RKO (cell line): ENCODE measurements at places on chromosomes 7 and 10.

DNA sequence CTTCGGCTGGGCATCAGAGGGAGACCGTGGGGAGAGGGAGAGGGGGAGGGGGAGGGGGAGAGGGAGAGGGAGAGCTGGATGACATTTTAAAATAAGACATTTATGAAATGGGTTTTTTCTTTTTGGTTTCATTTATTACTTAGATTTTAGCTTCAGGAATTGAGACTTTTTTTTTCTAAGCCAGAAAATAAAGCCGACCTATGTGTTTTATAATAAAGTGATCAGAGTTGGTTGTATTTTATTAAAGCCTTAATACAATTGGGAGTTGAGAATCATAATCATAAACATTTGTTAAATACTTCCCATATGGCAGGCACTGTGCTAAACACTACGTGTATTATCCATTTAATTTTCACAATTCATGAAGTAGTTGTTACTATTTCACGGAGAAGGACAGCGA is 70.2 kb downstream of the INPP5F start:
- DNase-seq = no peak

- no peak for DNase-seq
Measured at GRCh38 chr10:5921746-5922145, 31.7 kb downstream of the FBH1 start.

DNA sequence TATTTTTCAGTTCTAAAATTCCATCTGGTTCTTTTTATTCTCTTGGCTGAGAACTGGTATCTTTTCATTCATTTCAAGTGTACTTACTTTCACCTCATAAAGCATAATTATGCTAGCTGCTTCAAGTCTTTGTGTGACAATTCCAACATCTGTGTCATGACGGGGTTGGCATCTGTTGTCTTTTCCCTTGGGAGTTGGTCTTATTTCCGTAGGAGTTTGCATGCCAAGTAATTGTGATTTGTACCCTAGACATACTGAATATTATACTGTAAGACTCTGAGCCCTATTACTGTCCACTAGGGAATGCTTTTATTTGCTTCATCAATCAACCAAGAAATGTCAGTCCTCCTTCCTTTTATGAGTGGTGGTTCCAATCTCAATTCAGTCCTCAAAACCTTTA is 24.6 kb upstream of the HUS1 start:
- no peak for DNase-seq

DNA sequence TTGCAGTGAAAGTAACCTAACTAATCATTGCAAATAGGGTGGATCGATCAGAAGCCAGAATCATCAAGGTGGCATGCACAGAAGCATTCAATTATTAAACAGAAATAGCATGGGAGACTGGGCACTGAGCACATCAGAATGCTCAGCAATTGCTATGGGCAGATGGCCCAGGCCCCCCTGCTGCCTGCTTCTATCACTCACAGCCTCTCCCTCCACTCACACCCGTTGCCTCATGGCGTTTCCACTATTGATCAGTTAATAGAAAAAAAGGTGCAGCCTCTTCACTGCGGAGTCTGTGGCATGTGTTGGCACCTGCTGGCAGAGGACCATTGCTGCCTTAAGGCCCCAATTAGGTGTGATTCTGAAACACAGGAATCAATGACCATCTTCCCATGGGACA is 11.2 kb upstream of the HTR5A start:
- no peak for DNase-seq

GRCh38 chr10:85900061-85900460 is 466.5 kb downstream of the GRID1 start:
- DNase-seq = no peak

- no peak for DNase-seq
Measured at GRCh38 chr7:5354460-5355232, 69.0 kb downstream of the TNRC18 start.

GRCh38 chr7:138565451-138566114 is 105.5 kb downstream of the TRIM24 start:
- peak; percentile 45 for DNase-seq

DNA sequence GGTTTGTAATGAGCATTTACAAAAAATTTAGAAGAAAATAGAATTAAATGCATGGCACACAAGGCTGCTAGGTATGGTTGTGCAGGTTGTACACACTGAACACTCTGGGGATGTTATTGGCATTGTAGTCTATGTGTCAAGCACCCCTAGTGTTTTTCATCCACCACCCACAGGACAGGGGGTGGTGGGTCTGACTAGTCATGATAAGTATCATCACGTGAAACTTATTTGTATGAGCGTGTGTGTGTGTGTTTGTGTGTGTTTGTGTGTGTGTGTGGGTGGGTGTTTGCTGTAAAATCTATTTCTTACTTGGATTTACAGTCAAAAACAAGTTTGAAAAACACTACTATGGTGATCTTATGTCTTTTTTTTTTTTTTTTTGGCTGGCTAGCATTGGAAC is 66.5 kb downstream of the MAP3K8 start:
- DNase-seq = no peak

DNA sequence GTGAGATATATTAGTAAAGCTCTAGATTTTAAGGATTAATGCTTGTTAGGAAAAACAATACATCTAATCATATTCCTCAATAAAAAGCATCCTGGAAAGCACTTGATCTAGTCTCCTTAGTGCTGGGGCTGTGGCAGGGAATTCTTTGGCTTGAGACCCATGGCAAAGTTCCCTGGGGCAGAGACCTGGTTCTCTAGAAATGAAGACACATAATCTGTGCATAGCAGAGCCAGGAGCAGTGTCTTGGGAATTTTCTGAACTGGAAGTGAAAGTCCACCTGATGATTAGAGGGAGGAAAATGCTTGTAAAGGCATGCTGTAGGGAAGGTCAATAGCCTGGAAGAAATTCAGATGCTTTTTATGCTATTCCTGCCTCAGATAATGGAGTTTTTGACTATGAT is 247.4 kb downstream of the CDK14 start:
- no peak for DNase-seq

GRCh38 chr10:95445837-95446486 is 115.2 kb downstream of the SORBS1 start:
- peak; percentile 85 for DNase-seq

- DNase-seq = no peak
Measured at GRCh38 chr10:104639590-104640338, 1.3 kb upstream of the SORCS3 start.
